Activated T-cell treated with anti-CD3 and anti-CD28 coated beads, Interleukin-2, amount 50 U/mL, for 1 hour (primary cell): ENCODE measurements at places on chromosomes 5 and 9.

GRCh38 chr9:86599561-86599960 lies 245.4 kb upstream of the TUT7 start:
- DNase-seq = no peak

- no peak for DNase-seq
Observed at GRCh38 chr9:86809759-86810367, 137.4 kb downstream of the GAS1 start.

GRCh38 chr9:109320331-109320741 lies 523 bp downstream of the EPB41L4B start:
- DNase-seq = no peak

GRCh38 chr9:134055981-134056461 lies 11.8 kb downstream of the BRD3 start:
- DNase-seq = no peak

DNA sequence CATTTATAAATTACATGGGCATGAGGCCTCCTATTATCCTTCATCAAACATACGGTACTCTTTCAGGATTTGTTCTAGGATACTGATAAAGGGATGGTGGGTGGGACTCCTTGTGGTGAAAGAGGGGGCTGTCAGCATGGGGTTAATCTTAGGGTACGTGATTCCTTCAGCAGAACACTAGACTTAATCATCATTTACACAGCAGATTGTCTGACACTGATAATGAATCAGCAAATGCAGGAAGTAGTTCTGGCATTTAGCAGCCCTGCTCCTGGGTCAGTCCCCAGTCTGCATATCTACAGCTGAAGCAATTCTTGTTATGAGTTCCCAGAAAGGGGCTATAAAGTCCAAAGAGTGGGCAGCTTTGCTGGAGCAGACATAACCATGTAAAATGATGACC lies 384.6 kb downstream of the SPOCK1 start:
- no peak for DNase-seq

DNA sequence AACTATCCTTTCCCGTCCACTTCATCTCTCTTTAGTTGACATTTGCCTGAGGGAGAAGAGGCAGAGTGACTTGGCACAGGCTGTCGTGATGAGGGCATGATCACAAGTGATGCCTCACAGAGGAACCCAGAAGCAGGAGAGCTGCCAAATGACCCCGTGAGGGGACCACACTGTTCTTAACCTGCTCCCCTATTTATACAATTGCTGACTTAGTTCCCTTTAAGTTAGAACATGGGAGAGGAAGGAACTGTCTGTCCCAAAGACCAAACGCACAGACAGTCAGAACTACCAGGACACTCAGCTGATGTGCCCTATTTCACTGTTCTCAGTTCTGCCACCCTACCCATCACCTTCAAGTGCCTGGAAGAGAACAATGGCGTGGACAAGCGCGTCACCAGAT lies 73.7 kb downstream of the SLC1A3 start:
- DNase-seq = no peak

GRCh38 chr9:99416007-99416406 lies 193.9 kb downstream of the SEC61B start:
- no peak for DNase-seq

- DNase-seq = no peak
Observed at GRCh38 chr5:92553326-92553725, 1027.7 kb downstream of the NR2F1-AS1 start.

GRCh38 chr9:131658377-131659129 lies 81.3 kb downstream of the RAPGEF1 start:
- no peak for DNase-seq

DNA sequence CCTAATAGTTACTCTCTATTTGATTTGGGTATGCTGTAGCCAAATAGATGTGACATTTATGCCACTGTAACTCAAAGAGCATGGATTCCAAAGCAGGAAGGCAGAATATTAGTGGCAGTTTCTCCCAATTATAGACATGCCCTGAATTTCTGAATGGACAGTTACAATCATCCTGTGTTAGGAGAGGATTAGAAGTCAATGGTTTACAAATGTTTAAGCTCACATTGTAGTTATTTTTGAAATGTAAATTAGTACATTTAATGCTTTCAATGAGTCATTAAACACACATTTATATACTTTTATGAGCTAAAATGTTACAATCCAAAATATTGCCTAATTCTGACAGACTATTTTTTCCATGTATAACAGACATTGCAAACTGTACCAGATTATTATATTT lies 62.3 kb upstream of the CDH18 start:
- DNase-seq = no peak

GRCh38 chr5:153551537-153552079 lies 61.1 kb downstream of the GRIA1 start:
- DNase-seq = no peak

DNA sequence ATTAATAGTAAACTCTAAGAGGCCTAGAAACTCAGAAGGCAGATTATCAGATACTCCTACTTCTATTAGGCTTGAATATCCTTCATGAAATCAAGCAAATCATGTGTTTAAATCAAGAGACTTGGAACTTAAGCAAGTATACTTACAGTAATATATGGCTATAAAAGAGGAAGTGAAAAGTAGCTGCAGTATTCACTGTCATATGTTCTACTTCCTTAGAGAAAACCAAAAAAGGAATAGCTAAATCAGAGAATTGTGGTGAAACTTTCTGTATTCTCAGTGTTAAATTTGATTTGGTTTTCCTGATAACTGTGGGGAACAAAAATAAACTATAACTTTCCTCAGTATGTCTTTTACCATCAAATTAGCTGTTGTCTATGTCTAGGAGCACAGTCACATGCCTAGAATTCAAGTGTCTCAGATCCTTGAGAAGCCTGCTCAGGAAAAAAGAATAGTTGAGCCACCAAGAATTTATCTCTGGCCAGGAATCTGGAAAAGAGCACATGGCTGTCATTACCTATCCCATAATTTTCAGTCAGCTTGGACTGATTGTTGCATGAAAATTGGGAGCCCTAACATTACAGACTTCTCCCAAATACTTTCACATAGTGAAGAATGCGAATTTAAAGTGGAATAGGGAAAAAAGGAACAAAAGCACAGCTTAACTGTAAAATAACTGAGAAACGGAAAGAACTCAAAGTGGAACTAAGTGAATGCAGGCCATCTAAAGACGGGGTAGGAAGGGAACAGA lies 1.7 kb downstream of the FKBP15 start:
- DNase-seq = no peak

GRCh38 chr5:51104556-51104955 lies 278.7 kb upstream of the ISL1 start:
- DNase-seq = no peak

GRCh38 chr5:140362875-140363630 lies 3.1 kb downstream of the SLC4A9 start:
- DNase-seq = peak; percentile 85

GRCh38 chr5:54323495-54323894 lies 13.1 kb upstream of the ARL15 start:
- no peak for DNase-seq

DNA sequence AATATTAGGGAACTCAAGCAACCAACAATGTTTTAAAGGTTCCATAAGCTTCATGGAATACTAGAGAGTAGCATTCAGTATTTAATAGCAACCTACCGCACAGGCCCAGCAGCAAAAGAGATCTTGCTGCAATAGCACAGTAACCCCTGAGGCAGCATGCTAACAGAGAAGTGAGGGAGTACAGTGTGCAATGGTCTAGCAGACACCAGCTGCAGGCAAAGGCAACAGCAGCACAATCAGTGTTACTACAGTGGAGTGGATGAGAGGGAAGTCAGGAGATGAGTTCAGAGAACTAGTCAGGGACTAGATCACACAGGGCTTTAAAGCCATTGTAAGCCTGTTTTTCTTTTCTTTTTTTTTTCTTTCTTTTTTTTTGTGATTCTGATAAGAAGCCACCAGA lies 2.8 kb downstream of the TICAM2 start:
- no peak for DNase-seq

DNA sequence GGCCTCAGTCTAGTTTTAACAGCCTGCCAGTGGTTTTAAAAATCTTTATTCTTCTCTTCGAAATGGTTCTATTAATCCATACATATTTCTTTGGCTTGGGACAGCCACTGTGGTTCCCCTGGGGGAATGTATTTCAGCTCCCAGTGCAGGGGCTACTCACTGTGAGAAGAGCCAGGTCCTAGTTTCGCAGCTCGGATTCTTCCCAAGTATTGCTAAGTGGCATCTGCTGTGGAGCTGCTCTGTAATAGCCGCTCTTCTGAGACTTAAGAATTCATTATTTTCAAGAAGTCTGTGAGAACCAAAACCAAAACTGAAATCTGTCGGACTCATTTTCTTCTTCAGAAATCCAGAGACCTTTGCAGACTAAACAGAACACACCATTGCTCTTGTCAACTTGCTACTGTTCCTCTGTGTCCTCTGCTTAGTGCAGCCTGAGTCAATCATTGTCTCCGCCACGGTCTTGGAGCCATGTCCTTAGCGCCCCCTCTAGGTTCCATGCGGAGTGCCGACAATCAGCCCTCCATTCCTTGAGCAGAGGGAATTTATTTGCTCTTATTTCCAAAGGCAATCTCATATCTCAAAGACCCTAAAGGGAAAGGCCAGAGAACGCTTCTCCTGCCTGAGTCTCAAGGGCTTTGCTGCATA lies 478.2 kb downstream of the SPATA31D1 start:
- no peak for DNase-seq

DNA sequence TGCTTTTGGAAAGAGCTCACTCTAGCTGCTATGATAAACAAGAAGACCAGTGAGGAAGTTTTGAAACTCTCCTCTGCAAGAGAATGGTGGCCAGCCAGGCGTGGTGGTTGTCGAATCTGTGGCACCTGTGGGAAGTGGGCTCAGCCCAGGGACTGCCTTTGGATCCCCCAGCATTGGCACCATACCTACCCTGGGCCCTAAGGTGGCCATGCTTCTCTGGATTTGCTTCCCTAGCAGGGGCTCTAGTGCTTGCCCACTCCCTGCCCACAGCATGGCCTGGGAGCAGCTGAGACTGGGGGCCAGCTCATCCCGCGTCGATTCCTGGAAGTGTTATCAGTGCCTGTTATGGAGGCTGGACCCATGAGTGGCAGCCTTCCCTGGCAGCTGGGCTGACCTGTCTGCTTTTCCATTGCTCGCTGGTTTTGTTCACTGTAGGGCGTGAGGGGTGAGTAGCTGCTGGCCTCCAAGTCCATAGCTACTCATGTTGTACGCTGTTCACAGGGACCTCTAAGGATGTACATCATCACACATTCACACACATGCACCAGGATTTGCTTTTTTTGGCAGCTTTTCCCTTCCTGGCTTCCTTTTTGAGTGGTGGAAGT lies 2.3 kb downstream of the SLC22A4 start:
- DNase-seq = no peak

- no peak for DNase-seq
Observed at GRCh38 chr9:115207003-115207836, 89.3 kb upstream of the TNC start.

DNA sequence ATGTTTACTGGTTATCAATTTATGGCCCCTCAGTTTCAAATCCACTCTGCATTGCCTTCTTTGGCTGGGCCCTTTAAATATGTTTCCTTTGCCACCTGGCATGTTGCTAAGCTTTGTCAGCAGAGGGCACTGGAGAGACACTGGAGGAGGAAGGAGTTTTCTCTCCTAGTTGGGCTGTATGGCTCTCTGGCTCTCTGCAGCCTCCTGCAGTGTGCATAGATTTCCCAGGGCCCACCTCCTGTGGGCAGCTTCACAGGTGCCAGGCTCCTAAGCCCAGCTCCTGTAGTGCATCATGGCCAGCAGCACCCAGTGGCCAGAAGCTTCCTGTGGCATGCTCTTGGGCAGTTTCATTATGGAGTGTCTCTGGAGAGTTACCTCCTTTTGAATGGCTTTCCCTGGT lies 23.3 kb downstream of the CAVIN4 start:
- no peak for DNase-seq
